Liver (tissue), 10 donors: ENCODE measurements at places on chromosomes 7 and 10. TPM values are rescaled to one million over a fixed set of nuclear protein-coding genes. Genes with fewer than 3 reads are reported as not detected.
A peak's percentile ranks its signal among the peaks of the same experiment; 100 is the strongest.

Gene CHAT
- polyA plus RNA-seq, result not detected

Gene AGR2
- 0.45 TPM for polyA plus RNA-seq

Gene KLF14
- polyA plus RNA-seq, result not detected

- H3K36me3 ChIP-seq, result no peaks in the 10 kb centered on the region
- H3K27me3 ChIP-seq, result no peaks in the 10 kb centered on the region
- H3K4me1 ChIP-seq, result no peaks in the 10 kb centered on the region
- peak; percentile 9 for DNase-seq
These were observed 16.8 kb downstream of the SLC18A2 start for GRCh38 chr10:117257721-117258120.

- H3K36me3 ChIP-seq, result no peaks in the 10 kb centered on the region
- no peaks in the 10 kb centered on the region for H3K4me1 ChIP-seq
- no peak overlapping the region for H3K27ac ChIP-seq
- no peak for DNase-seq
These were observed 72.5 kb upstream of the IGFBP3 start for GRCh38 chr7:45993621-45994020.
